ENCODE measurements at places on chromosomes 2 and 18. TPM values are rescaled to one million over a fixed set of nuclear protein-coding genes. Genes with fewer than 3 reads are reported as not detected.

DNA sequence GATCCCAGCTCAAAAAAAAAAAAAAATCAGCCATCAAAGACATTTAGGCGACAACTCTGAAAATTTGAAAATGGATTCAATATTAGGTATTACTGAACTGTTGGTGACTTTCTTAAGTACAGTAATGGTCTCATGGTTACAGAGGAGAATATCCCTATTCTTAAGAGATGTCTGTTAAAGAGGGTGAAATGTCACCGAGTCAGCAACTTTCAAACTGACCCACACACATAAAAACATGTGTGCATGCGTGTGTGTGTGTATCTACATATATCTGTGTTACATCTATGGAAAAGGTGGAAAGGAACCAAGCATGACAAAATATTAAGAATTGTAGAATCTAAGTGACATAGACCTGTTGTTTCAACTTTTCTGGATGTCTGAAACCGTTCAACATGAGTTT, 41.6 kb upstream of the GLI2 start:
- H3K4me3 ChIP-seq: no peak overlapping the region
- no peaks in the 10 kb centered on the region for H3K4me1 ChIP-seq
- no peaks in the 10 kb centered on the region for H3K36me3 ChIP-seq
- no peak for DNase-seq
- peaks cover 9% of the 10 kb centered on the region for H3K27me3 ChIP-seq

DNA sequence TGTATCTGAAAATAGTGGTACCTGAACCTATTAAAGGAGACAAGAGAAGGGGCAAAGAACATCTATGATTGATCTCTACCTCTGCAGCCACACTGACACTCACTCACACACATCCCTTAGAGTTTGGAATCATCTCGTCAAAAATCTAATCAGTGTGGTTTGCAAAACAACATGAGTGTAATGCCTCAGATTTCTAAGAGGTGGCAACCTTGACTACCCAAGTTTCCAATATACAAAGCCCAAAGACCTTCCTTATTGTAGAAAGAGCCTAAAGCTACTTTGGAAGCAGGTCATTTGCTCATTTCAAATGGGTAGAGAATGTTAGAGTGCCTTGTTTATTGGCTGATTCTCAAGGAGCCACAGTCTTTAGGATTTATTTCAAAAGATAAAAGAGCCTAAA, 444.9 kb downstream of the ARHGAP15 start:
- no peak for DNase-seq
- no peaks in the 10 kb centered on the region for H3K36me3 ChIP-seq
- H3K4me3 ChIP-seq: no peak overlapping the region
- H3K27me3 ChIP-seq: no peaks in the 10 kb centered on the region
- no peak overlapping the region for H3K27ac ChIP-seq

The CCDC148 gene
- total RNA-seq: 21.0 TPM

The LYG2 gene
- not detected for total RNA-seq

DNA sequence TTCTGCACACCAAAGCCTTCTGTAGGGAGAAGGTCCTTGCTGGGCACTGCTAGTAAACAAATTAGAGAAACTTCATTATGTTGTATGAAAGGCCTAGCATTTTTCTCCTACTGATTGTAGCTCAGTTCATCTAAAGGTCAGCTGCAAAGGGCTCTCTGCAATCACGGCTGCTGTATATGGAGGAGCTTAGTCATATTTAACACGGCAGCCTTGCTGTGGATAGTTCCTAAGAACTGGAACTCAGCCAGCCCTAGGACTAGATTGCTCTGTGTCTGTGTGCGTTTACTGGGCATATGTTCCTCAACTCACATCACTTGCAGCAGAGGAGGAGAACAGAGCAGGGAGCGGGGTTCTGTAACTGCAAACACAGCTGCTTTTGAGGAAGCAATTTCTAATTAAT, 1103.9 kb upstream of the KLHL29 start:
- no peak overlapping the region for H3K27ac ChIP-seq
- no peaks in the 10 kb centered on the region for H3K4me1 ChIP-seq
- no peak for DNase-seq
- H3K36me3 ChIP-seq: no peaks in the 10 kb centered on the region
- H3K4me3 ChIP-seq: no peak overlapping the region

The VSNL1 gene
- 0.44 TPM for total RNA-seq
